Thoracic aorta (tissue), 2 donors: ENCODE measurements at places on chromosomes 7 and 10.

DNA sequence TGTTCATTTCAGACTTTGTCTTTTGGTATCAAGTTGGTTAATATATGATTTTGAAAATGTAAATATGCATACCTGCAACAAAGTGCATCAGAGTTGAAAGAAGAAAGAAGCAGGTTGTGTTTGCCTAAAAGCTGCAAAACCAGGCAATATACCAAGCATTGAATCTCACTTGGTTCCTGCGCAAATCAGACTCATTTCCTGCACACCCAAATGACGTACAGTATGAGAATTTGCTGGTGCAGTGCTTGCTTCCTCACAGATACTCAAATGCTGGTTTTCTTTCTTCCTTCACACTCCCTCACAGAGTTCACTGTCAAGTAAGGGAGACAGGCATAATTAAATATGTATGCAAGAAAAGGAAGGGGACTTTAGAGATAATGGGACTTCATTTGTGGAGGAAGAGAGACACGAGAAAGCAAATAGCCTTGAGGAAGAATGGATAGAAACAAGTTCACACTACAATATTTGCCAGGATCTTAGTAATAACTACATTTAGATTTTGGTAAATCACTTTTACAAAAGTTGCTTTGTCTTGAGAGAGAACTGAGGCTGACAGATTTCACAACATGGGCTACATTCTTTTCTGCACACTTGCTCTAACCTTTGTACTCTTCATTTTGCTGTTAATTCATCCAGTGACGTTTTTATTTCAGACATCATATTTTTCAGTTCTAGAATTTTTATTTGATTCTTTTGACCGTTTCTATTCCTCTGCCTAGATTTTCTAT lies 56.9 kb upstream of the AOAH start:
- DNase-seq = no peak

- DNase-seq = peak; percentile 31
Observed at GRCh38 chr10:123132576-123133477, 2.9 kb upstream of the HMX3 start.

DNA sequence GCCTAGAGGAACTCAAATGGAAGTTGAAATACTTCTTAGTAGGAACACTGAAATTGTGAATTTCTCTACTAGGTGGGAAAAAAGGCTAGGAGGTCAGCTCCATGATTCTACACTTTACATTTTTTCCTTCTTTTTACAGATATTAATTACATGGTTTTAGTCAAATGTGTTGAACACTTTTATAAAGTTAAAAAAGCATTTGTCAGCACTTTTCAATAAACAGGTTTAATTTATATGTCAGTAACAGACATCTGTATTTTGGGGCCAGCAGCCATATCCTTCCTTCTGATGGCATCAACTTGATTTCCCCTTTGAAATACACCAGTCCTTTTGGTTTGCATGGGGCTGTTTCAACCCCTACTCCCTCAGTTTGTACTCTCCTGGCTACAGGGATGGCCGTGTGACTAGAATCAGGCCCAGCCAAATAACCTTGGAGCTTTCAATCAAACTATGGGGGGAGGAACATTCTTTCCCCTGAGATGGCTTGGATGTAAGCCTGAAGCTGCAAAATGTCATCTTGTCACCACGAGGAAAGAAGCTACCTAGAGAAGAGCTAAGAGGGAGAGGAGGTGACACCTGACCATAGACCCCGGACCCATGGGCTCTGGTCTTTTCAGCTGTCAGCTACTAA lies 171.0 kb upstream of the NEBL start:
- DNase-seq = no peak

GRCh38 chr7:64642875-64643274 lies 23.1 kb upstream of the ZNF107 start:
- no peak for DNase-seq

GRCh38 chr7:47256016-47256415 lies 325.9 kb downstream of the TNS3 start:
- DNase-seq = no peak

- no peak for DNase-seq
Observed at GRCh38 chr7:50369143-50370026, 64.9 kb downstream of the IKZF1 start.

DNA sequence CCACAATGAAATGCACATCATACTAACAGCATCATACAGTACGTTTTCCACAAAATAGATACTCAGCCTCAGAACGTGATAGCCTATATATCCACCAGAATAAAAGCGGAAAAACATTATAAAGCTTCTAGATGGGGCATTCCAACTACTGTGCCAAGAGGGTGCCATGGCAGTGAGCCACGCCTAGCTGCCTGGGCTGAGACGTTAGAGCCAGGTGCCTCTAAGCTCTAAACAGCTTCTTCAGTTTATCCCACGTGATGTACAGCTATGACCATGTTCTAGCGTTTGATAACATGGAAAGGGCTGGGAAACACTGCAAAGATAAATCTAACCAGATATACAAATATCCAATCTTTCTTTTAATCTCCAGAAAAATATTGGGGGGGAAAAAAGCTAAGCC lies 17.8 kb downstream of the USP6NL start:
- no peak for DNase-seq

DNA sequence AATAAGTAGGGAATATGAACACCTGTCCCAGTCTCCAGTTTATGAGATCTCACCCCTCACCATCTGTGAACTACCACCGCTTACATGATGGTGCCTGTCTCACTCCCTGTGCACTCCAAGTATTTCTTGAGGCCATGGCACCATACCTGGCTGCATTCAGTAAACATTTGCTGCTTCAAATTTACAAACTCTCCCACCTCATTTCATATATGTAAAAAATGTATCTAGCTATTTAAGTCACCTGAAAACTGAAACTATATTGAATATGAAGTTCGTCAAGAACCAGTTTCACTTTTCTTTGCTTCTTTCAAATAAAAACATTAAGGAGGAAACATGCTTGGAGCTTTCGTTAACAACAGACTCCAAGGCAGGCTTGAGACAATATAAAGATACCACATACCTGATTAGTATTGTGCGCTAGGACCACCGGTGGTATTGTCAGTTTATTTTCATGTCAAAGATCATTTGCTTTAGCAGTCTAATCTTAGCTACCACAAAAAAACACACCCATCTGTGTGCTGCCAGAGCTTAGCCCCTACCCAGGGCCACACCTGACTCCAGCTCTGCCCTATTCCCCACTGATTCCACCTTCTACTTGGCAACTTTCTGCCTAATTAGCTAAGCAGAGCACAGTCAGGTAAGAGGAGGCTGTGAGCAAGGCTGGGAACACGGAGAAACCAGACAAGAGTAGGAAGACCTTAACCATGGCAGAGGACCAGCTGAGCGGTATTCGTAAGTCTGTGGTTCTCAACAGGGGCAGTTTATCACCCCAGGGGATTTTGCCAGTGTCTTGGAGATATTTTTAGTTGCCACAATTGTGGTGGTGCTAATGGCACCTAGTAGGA lies 92.0 kb downstream of the ZFAND4 start:
- DNase-seq = no peak
